SJSA1 (cell line): ENCODE measurements at places on chromosomes 11 and 22. TPM values are rescaled to one million over a fixed set of nuclear protein-coding genes. Genes with fewer than 3 reads are reported as not detected.

CCDC89 gene
- total RNA-seq = 0.26 TPM in 1 of 2 replicates, not detected in the other

SORL1 gene
- total RNA-seq = 0.05 TPM in 1 of 2 replicates, not detected in the other

CABP4 gene
- total RNA-seq = not detected in 2 replicates

DNA sequence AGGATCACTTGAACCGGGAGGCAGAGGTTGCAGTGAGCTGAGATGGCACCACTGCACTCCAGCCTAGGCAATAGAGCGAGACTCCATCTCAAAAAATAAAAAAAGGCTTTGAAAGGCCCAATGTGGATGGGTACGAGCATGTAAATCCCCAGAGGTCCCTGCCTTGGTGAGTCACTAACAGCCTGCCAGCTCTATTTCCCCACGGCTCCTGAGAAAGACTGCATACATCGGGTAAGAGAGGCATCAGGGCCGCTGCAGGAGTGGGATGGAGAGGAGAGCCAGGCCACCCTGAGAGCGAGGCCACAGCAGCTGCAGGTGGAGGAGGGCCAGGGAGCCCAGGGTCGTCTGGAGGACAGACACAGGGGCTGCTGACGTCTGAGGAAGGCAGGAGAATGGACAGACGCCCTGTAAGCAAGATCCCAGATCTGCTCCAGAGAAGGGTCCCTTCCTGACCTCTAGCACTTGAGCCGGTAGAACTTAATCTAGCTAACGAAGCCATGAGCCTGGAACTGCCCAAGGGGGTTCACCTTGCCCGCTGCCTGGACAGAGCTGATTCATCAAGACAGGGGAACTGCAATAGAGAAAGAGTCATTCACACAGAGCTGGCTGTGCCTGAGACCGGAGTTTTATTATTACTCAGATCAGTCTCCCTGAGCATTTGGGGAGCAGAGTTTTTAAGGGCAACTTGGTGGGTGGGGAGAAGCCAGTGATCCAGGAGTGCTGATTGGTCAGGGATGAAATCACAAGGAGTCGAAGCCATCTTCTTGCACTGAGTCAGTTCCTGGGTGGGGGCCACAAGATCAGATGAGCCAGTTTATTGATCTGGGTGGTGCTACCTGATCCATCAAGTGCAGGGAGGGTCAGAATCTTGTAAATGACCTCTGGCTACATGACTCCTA, 5.1 kb upstream of the KRTAP5-9 start:
- no peak overlapping the region for H3K27ac ChIP-seq
- no peaks in the 10 kb centered on the region for H3K36me3 ChIP-seq
- H3K4me3 ChIP-seq = no peak overlapping the region
- no peak for DNase-seq
- H3K4me1 ChIP-seq = no peaks in the 10 kb centered on the region

MAJIN gene
- total RNA-seq = not detected in 2 replicates

GRCh38 chr11:125358254-125358840, 137.7 kb downstream of the FEZ1 start:
- H3K27me3 ChIP-seq = no peaks in the 10 kb centered on the region
- no peak overlapping the region for H3K4me3 ChIP-seq
- no peaks in the 10 kb centered on the region for H3K4me1 ChIP-seq
- no peak for DNase-seq

DNA sequence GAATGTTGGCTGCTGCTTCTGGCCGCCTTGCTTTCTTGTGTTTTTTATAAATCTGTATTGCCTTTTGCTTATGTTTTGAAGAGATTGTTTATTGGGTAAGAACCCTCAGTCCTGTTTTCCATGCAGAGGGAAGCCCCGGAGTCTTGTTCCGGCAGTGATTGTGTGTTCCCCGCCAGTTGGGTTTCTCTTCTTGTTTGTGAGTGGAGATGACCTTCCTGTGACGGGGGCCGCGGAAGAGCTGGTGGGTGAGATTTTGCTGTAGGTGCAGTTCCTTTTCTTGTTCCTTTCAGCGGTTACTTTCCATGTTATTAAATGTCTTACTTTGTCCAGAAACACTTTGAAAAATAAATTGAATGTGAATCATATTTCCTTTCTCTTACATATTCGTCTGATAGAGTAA, 8.3 kb downstream of the TBC1D22A start:
- H3K4me3 ChIP-seq = no peak overlapping the region
- peaks cover 6% of the 10 kb centered on the region; the same call in 1 of the 2 replicates for H3K36me3 ChIP-seq
- H3K4me1 ChIP-seq = peaks cover 5% of the 10 kb centered on the region; the same call in 1 of the 2 replicates
- no peak for DNase-seq
- no peaks in the 10 kb centered on the region for H3K27me3 ChIP-seq
